Skin of body (tissue), 3 donors: ENCODE measurements at places on chromosomes 12 and 14. TPM values are rescaled to one million over a fixed set of nuclear protein-coding genes. Genes with fewer than 3 reads are reported as not detected.

Gene HOXC10
- 2.6 TPM for total RNA-seq

Gene ADAMTS20
- total RNA-seq: 0.10 TPM

Gene RPL10L
- not detected for total RNA-seq

Gene GDF3
- total RNA-seq: not detected

- DNase-seq: no peak
These were observed 888.6 kb downstream of the TMTC2 start for GRCh38 chr12:83575326-83575725.

DNA sequence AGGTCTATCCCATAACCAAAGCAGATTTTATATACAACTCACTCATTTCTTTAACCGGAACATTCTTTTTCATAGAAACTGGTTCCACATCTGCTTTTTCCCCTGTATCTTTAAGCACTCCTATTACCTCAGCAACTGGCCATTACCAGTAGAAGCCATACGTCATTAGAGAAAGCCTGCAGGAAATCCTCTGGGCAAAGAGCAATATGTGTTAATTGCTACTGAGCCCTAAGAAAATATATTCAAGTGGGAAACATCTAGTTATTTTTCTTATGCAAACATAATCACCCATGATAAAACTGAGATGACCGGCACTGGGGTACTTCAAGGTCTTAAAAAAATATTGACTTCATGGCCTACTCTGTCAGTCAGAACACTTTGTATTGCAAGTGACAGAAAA, 28.2 kb upstream of the CPSF6 start:
- no peak for DNase-seq

GRCh38 chr14:31886156-31886835, 190.8 kb upstream of the ARHGAP5 start:
- DNase-seq: no peak

GRCh38 chr12:132834181-132834711, 5.6 kb upstream of the GOLGA3 start:
- no peak for DNase-seq

- DNase-seq: no peak
These were observed 37.8 kb upstream of the SEL1L start for GRCh38 chr14:81571437-81571836.

DNA sequence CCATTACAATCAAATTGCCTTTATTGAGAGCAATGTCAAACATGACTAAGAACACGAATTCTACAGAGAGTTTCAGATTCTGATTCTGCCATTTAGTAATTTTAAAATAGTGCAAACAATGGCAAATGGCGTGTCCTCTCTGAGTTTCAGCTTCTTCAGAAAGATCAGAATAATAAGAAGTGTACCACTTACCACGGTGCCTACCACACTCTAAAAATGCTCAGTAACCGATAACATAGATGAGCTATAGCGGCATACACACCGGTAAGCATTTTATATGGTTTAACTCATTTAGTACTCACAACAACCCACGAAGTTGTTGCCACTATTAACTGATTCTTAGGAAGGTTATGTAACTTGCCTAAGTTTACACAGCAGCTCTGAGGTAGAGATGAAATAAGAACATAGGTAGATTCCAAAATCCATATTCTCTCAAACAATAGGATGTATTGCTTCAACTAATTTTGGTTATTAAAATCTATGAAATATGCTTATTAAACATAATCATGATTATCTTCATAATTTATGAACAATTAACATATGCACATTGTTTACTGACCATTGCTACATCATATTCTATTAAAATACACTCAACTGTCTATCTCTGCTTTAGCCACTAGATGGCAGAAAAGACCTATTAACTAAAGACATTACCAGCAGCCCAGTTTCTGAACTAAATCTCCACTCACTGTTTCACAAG, 38.3 kb downstream of the SLC6A15 start:
- peak; percentile 34 for DNase-seq

Gene KRT73
- 22.2 TPM for total RNA-seq

Gene ADAM20
- 2.8 TPM for total RNA-seq

Gene PRIMA1
- 0.99 TPM for total RNA-seq

DNA sequence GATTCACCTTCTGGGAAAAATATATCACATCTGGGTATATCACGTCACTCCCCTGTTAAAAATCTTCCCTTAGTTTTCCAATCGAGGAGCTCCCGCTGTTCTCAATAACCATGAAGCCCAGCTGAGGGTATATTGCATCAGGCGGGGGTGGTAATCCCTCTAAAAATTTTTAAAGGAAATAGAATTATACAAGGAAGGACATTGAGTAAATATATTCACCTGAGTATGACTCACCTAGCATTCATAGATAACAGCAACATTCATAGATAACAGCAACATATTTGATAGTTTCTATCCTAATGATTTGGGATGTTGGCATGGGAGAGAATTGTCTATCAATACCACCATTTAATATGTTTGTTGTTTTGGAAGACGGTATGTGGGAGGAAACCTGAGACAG, 473.6 kb downstream of the RMST start:
- DNase-seq: no peak

- DNase-seq: no peak
These were observed 175.2 kb downstream of the EPS8 start for GRCh38 chr12:15613981-15614380.

DNA sequence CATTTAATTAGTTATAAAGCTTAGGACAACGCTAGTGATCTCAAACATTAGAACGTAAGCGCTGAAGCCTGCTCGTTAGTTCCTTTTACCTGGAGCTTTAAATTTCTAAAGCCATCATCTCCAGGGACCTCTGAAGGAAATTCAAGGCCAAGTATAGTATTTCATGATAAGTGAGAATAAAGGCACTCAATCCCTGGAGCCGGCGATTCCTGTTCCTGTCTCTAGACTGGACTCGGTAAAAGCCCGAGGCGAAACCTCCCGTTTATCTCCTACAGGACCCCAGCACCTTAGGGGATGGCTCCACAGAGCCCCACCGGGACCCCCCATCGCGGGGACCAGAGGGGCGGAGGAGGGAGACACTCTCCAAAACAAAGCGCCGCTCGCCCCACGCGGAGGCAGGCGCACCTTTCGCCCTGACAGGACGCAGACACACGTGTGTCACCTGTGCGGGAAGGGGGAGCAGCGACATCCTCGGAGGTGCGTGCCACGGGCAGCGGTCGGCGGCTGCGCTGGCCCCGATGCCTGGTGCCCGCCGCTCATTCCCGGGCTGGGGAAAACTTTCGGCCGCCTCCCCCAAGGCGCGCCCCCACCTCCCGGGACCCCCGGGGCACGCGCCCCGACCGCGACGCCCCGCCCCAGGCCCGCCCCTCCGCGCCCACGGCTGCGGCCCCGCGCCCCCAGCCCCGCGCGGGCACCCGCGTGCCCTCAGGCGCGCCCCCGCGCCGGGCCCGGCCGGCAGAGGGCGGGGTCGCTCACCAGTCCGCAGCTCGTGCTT, 678 bp downstream of the RPS6KA5 start:
- DNase-seq: no peak

GRCh38 chr12:3292677-3293412, 198.2 kb upstream of the PRMT8 start:
- no peak for DNase-seq

- DNase-seq: no peak
These were observed 321 bp upstream of the USP30 start for GRCh38 chr12:109052097-109052413.

Gene GPR132
- 1.6 TPM for total RNA-seq

DNA sequence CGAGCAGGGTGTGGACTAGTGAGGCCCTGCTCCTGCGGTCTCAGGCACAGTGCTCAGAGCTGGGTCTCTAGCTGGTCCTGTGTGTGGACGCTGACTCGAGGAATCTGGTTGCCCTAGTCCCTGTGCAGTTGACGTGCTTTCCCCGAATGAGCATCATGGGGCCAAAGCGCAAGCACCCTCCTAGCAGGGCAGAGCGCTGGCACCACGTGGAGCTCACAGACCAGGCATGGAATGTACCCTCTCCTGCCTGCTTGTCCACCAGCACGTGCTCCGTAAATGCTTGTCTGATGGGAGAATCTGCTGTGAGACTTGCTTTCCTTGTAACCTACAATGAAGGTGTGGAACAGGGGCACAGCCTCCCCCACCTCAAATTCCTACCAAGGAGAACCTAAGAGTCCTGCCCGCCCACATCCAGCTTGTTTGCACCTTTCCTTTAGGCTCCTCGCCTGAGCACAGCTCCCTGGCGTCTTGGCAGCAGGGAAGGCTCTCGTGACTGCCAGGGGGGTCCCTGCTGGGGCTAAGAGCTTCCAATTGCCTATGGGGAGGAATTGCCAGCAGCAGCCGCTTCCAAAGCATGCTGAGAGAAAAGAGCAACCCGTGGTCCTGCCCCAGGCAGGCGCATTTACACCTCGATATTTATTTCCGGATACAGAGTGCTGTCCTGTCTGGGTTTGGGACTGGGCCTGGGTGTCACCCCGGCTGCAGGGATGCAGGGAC, 125.0 kb downstream of the PIWIL1 start:
- DNase-seq: no peak

DNA sequence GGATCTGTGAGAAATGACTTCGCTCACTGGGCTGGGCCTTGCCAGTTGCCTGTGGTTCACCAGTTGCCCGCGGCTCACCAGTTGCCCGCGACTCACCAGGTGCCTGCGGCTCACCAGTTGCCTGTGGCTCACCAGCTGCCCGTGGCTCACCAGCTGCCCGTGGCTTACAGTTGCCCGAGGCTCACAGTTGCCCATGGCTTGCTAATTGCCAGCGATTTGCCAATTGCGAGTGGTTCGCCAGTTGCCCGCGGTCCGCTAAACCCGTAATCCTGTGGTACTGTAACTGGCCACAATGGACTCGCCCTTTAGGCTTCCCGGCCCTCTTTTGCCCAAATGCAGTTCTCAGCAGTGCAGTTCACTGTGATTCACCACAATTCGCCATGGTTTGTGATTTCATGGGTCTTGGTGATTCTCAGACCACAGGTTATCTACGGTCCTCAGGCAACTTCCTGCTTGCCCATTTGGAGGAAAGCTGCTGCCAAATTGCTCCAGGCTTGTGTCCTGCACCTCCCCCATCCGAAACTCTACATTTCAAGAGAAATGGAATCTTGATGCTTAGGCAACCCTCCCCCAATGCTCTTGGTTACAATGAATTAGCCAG, 15.0 kb upstream of the MEG3 start:
- DNase-seq: no peak

DNA sequence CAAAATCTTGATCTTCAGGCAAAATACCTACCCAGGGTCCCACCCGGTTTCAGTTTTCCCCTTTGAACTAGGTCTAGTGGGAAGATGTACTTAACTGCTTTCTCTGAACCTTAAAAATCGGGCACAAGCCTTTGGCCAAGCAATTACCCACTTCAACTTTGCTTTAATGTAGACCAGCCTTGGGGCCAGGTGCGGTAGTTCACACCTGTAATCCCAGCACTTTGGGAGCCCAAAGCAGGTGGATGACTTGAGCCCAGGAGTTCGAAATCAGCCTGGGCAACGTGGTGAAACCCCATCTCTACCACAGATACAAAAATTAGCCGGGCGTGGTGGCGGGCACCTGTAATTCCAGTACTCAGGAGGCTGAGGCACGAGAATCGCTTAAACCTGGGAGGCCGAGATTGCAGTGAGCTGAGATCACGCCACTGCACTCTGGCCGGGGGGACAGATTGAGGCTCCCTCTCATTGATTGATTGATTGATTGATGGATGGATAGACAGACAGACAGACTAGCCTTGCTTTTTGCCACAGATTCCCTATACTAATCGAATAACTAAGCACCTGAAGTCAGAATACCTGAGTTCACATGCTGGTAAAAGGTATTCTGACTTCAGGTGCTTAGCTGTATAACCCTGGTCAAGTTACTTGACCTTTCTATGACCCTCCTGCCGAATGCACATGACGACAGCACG, 1.9 kb downstream of the CLIP1 start:
- DNase-seq: no peak

DNA sequence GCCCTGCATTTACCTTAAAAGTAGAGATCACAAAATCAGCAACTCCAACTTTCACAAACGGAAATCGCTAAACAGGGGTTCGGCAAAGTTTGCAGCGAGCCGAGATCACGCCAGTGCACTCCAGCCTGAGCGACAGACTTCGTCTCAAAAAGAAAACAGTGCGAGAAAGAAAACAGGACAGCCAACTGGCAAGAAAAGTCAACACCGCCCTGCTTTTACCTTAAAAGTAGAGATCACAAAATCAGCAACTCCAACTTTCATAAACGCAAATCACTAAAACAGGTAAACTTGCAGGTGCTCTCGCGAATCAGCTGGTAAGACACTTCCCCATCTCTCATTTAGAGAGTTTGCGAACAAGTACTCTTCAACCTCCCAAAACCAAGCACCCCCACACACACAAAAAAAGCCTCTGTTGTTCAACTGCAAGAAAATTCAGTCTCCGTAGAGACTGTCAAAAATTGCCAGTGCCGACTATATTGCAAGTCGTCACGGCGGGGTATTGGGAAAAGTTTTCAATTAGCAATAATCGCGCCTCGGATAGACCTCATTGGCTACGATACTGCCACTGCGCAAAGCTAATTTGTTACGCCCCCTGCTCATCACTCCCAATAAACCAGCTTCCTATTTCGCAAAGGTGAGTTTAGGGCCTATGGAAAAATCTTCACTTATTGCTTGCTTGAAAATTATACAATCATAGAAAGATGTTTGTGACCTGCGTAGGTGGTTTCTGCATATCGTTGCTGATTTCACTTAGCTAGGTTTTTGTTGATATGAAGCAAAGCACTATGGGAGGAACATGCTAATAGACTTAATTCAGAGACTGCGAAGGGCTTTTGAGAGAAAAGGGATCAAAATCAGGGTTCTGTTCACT, at the start of gene RNU4-1:
TSS of gene RNU4-1 (minus strand) at position 577 of the 871 bp plus-strand sequence.
- peak; percentile 94 for DNase-seq

DNA sequence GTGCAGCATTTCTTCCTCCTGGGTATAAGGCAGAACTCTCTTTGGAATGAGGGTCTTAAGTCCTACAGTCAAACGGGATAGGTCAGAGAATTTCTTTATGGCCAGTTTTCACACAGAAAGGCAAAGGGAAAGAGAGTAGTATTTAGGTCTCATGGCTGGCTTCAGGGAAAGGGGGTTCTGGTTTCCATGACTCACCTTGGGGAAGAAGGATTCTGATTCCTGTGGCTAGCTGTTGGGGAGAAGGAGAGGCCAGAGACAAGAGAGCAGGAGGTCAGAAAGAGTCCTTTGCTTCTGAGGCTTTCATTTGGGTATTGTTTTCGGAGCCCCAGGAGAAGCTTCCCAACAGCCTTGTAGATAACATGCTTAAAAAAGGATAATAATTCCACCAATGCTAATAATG, 332.5 kb downstream of the NPAS3 start:
- no peak for DNase-seq

- DNase-seq: no peak
These were observed 1.2 kb downstream of the TARBP2 start for GRCh38 chr12:53502331-53502730.

DNA sequence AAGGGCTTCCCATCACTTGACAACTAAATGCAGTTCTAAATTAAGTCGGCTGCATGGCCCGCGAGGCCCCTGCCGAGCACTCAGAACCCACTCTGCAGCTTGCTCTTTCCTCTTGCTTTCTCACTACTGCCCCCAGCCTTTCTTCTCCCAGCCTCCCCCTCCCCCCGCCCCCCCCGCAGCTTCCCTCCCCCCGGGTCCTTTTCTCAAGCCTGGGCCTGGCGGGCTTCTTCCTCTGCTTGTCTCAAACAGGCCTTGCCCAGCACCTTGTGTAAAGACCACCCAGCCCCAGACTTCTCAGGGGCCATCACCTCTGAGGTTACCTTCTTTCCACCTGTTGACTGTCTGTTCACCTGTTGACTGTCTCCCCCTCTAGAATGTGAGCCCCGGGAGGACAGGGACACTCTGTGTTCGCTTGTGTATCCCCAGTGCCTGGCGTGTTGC, 1.1 kb downstream of the CYP46A1 start:
- no peak for DNase-seq
